HuH-7 (cell line): ENCODE measurements at places on chromosomes 12 and 14.

- DNase-seq, result no peak
Measured at GRCh38 chr14:93544212-93544611, 113.5 kb downstream of the UNC79 start.

- DNase-seq, result no peak
Measured at GRCh38 chr14:101065696-101066694, 162.5 kb upstream of the RTL1 start.

DNA sequence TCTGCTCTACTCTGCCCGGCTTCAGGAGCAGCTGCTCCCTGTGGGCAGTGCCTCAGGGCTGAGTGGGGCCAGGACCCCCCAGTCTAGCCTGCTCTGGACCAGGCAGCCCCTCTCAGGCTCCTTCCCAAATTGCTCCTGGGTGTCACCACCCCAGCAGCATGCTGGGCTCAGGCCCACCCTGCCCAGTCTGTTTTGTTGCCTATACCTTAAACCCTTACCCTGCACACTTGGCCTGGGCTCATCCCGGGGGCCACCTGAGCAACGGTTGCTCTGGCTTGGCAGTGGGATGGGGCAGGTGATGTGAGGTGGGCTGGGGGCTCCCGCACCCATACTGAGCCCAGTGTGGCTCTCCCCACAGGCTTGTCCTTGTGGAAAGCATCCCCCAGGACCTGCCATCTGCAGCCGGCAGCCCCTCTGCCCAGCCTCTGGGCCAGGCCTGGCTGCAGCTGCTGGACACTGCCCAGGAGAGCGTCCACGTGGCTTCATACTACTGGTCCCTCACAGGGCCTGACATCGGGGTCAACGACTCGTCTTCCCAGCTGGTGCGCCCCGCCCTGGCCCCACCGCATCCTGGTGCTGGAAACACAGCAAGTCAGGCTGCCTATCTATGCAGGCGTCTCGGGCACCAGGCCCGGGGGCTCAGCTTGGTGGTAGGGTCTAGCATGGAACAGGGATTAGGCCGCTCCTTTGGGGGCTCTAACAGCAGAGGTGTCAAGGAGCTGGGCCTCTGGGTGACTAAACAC, 3.9 kb downstream of the PLD4 start:
- no peak for DNase-seq

DNA sequence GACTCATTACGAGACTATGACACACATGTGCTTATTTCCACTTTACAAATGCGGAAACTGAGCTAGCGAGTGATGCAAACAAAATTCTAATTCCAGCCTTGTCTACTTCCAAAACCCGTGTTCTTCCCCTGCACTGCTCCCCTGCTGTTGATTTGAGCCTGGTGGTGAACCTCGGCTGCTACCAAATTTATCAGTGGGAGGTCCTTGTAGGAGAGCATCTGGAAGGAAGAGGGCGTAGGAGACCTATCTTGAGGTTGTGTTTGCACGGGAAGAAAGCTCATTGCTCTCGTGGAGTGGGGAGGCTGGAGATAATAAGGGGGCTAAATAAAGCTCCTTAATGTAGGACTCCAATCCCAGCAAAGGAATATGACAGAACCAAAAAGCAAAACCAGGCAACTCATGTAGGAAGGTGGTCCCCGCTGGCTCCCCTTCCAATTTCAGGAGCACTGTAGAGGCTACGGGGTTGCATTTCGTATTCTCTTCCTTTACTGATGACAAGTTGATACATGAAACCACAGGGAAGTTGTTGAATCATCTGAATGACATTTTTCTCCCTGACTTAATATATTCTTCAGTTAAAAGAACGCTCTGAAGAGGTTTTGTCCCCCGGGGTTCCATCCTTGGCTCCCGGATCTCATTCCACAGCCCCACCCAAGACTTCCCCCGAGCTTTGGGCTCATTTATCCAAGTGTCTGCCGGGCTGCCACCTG, 52.6 kb downstream of the FZD10 start:
- no peak for DNase-seq

GRCh38 chr12:28088566-28089272, 101.5 kb upstream of the CCDC91 start:
- DNase-seq, result no peak

DNA sequence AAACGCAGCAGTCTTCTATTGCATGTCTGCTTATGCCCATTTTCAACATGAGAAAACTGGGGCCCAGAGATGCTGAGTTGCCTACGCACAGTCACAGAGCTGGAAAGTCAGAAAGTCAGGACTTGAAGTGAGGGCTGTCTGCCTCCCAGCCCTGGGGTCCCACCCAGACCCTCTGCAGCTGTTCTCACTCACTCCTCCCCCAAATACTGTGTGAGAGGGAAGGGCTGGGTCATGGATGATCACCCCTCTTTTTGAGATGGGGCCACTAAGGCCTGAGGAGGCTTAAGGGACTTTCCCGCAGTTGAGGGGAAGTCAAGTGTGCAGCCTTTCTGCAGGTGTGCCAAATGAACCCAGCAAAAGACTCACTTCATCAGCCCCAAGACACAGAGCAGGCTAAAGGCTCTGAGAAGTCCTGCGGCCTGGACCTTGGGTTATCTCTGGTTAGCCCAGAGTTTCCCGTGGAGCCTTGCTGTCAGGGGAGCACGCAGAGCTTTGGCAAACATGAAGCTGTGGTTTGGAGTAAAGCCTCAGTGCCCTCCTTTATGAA, 18.7 kb downstream of the DTX1 start:
- no peak for DNase-seq

GRCh38 chr14:93319958-93320357, 12.9 kb downstream of the BTBD7 start:
- no peak for DNase-seq

DNA sequence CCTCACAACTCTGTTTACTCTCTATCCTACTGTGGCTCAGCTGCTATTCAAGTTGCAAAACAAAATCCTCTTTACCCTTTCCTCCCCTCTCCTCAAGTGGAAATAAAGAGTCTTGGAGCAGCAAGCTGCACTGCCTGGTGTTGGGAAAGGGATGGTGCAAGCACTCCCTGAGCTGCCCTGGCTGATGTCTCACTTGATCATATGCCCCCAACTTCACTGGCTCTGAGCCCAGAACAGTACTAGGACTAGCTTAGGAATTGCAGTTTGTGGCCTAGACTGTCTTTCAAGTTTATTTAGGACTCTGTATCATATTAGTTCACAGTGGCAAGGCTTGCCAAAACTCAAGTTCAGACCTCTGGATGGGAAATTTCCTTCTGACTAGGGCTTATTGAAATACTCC, 1683.8 kb upstream of the SEL1L start:
- no peak for DNase-seq

DNA sequence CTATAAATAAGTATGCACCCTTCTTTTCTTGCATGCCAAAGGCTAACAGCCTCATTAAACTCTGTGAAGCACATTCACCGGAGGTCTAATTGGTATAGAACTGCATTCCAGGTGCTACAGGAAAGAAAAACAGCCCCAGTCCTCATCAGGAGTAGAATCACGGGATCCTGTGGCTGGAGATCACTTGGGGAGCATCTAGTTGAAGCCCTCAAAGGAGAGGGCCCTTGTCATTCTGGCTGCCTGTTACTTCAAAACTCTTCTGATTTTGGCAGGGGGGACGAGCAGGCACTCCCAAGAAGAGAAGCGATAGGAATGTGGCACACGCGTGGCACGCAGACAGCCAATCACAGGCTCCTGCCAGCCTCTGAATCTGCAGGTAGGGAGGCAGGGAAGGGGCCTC, 154.4 kb downstream of the TTC7B start:
- DNase-seq, result no peak

- peak; percentile 4 for DNase-seq
Measured at GRCh38 chr12:81329085-81329484, 251.2 kb downstream of the ACSS3 start.

GRCh38 chr14:50383618-50384225, 13.0 kb downstream of the CDKL1 start:
- no peak for DNase-seq

GRCh38 chr14:99380402-99380801, 100.3 kb downstream of the SETD3 start:
- DNase-seq, result no peak

DNA sequence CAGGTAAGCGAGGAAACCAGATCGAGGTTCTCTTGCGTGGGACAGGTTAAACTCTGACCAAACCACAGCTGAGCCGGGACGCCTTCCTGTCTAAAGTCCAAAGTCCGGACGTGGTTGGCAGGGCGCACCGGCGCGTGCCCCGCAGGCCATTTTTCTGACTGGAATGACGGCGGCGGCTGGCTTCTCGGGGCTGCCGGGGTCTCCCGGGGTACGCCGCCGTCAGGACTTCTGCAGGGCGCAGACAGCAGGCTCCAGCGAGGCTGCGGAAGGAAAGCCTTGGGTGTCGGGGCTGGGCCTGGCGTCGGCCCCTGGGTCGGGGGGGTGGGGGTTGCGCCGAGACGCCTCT, 32.8 kb downstream of the MIA2 start:
- peak; percentile 46 for DNase-seq

GRCh38 chr14:54577977-54578376, 11.0 kb downstream of the SAMD4A start:
- no peak for DNase-seq

- DNase-seq, result no peak
Measured at GRCh38 chr12:79692860-79693577, 2.3 kb upstream of the PAWR start.

DNA sequence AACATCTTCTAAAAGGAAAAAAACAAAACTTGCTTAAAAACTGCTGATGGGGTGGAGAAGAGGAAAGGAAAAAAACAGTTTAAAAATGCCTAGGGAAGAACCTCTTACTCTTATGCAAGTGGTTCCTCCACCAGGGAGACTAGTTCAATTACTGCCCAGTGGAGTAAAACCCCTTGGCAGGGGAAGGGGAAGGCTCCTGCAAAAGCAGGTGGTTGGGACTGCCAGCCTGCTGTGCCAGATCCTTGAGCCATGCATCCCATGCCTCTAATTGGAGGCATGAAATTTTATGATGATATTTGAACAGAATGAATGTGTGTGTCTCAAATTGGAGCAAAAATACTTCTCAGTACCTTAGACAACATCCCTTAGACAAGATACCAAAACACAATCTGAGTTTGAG, 118.8 kb downstream of the FSCB start:
- DNase-seq, result no peak

- no peak for DNase-seq
Measured at GRCh38 chr12:42291680-42292079, 34.2 kb downstream of the ZCRB1 start.

- no peak for DNase-seq
Measured at GRCh38 chr12:14913381-14913781, 25.0 kb downstream of the ERP27 start.

- DNase-seq, result no peak
Measured at GRCh38 chr12:80710727-80711449, 3.5 kb downstream of the MYF6 start.

DNA sequence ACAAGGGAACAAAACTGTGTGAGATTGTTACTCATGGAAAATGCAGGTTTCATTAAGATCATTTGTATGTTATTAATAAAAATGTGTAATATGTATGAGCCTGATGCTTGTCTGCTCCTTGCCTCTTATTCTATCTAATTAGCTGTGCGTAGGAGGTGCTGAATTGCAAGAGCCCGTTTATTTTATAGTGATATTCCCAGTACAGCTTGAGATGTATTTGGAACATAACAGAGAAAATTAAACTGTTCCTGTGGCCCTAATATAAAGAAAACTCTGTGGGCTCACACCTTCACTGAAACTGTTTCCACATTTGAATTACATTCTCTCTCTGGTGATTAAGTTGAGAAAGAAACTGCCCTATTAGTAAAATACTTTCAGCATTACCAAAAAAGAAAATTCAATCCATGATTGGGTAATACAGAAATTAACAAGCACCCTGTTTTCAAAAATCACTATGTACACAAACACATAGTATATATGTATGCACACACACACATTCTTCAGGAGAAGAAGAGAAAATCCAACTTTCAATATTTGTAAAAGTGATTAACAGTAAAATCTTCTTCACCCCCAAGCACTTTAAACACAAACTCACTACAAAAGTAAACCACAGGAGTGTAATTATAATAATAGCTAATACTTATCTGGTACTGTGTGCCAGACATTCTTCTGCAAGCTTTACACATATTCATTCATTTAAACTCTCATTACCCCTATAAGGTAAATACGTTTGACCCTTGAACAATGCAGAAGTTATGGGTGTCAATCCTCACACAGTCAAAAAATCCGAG, 233.2 kb downstream of the PHLDA1 start:
- DNase-seq, result no peak

GRCh38 chr14:51396222-51396815, 156.3 kb downstream of the TMX1 start:
- no peak for DNase-seq

- DNase-seq, result no peak
Measured at GRCh38 chr12:70418101-70418500, 52.0 kb downstream of the KCNMB4 start.

DNA sequence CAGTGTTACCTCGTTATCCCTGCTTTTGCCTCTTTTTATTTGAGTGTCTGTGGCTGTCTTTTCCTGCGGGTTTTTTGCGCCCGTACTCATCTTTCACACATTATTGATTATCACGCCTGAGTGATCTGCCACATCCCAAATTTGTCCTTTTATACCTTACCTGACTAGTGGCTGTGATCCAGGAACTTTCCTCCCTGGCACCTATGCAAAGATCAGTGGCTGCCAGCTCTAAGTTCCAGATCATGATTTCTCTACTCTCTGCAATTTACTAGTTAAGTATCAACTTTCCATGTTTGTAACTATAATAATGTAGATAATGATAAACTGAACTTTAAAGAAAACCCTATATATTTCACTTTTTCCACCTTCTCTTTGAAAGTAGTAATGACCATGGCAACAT, 36.9 kb downstream of the PLEKHA5 start:
- no peak for DNase-seq

- DNase-seq, result no peak
Measured at GRCh38 chr12:58254463-58255100, 313.2 kb downstream of the ATP23 start.

- DNase-seq, result no peak
Measured at GRCh38 chr14:23252006-23252405, 14.3 kb downstream of the RNF212B start.

DNA sequence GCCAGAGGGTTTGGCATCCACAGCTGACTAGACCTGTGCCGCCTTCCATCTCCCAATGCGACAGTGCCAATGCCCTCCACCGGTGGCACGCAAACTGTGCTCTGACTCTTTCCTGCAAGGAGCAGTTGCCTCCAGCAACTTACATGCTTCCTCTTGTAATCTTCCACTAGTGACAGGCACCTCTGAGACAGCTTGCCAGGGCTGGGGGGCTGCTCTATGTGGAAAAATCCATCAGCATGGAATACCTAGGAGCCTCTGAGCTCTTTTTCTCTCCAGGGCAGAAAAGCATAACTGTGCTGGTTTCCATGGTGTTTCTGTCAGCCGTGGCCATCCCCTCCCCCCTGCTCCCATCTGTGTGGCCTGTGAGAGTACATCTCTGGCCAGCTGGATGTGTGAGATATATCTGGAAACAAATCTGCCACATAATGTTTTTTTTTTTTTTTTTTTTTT, 110.6 kb downstream of the MYRFL start:
- no peak for DNase-seq
